NCI-H510A treated with DMSO at 0.1 percent for 48 hours (cell line): ENCODE measurements at places on chromosomes 5 and 9.

- no peak for DNase-seq
Measured at GRCh38 chr5:141513627-141514329, 24.9 kb downstream of the PCDHGC5 start.

DNA sequence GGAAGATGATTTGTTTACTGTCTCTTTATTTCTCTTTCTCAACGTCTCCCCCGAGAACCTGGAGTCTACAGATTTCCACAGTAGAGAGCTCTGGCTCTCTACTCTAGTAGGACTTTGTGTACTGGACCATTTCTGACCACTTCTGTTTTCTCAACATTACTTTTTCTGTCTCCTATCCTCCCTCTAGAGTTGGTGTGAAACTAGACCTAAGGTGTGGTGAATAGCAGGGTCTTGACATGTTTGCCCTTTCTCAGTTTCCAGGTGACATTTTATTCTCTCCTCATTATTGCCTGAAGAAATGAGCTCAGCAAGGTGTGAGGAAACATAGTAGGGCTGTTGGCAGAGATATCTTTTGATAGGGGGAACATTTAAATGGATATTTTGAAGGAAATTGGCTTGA is 62.1 kb upstream of the IL6ST start:
- DNase-seq = no peak

GRCh38 chr9:109802491-109802890 is 22.5 kb downstream of the PALM2AKAP2 start:
- DNase-seq = no peak

DNA sequence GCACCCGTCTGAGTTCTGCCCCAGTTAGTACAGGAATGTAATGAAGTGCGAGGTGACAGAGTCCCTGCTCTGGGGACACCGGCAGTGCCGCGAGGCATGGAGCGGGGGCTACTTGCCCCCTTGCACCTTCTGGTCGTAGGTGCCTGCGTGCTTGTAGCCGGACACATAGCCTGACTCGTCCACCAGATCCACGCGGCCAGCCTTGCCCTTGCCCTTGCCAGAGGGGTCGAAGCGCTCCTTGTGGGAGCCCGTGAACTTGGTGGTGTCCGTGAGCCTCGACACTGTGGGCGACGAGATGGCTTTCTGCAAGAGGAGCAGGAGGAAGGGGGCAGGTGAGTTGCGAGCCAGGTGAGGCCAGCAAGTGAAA is 28.2 kb downstream of the TPPP start:
- DNase-seq = no peak

DNA sequence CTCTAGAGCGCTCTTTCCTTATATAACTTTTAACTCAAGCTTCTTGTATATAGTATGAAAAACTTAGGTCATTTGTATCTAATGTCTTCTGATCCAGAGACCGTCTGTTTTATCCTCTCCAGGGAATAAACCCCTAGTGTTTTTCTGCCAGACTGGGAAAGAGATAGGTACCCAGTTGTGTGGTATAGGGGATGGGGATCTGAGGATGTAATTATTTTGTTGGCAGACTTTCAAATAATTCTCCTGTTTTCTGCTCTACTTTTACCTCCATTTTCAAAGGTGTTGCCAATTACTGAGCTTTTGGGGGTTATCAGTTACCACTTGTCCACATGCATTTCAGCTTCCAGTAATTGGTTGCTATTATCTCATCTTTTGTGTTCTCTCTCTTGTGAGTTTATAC is 17.9 kb downstream of the CCDC171 start:
- DNase-seq = no peak

- no peak for DNase-seq
Measured at GRCh38 chr5:54018438-54018837, 291.9 kb downstream of the ARL15 start.

DNA sequence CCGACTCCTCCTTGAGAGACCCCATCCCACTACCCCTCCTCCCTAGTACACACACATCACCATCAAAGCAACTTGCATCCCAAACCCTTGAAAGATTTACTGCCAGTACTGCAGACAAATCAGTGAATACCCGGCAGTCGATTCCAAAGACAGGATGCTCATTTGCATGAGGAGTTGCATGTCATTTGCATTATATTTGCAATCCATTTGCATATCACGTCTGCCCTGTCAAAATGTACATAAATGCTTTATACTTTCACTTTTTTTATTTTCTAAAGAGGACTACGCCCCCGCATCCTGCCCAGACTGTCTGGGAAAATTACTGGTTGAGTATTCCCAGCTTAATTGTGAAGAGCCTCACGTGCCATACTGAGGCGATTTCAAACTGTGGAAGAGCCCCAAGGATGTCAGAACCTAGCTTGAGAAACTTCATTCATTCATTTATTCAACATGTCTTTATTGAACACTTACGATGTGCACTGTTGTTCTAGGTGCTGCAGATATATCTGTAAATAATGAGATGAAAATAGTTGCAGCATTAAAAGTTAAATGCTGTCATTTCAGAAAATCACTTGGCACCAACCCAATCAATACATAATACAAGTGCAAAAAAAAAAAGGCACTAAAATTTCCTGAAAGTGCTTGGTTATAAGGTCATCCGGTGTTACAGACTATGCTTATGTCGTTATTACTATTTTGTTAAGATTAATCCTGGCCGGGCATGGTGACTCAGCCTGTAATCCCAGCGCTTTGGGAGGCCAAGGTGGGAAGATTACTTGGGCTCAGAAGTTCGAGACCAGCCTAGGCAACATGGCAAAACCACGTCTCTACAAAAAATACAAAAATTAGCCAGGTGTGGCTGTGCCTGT is 17.2 kb upstream of the SIL1 start:
- DNase-seq = no peak

DNA sequence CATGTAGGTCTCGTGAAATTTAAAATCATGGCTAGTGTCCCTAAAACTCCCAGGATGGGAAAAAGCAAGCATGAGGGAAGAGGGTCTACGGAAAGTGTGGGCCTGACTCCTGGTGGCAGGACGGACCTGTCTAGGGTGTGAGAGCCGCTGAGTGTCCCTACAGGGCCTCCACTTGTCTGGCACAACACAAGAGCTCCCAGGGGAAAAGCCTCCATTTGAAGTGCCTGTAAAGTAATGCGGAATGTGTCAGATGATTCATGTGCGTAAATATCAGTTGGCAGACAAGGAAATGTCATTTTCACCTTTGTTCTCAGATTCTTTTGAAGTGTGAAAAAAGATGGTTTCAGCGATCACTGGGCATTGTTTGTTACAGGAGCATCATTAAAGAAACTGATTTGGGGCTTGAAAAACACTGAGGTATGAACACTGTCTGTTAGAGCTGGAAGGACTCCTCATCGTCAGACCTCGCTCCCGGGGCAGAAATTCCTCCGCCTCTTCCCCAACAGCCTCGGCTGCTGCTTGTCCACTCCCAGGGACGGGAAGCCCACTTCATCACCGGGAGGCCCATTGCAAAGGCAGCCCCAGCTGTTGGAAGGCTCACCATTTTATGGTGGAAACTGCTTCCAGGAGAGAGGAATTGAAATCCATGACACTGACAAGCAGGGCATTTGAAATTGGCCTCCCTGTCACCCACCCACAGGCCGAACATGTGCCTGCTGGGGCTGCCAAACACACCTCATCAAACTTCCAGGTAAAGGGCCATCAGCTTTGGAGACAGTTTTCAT is 240.8 kb downstream of the FSTL4 start:
- no peak for DNase-seq

DNA sequence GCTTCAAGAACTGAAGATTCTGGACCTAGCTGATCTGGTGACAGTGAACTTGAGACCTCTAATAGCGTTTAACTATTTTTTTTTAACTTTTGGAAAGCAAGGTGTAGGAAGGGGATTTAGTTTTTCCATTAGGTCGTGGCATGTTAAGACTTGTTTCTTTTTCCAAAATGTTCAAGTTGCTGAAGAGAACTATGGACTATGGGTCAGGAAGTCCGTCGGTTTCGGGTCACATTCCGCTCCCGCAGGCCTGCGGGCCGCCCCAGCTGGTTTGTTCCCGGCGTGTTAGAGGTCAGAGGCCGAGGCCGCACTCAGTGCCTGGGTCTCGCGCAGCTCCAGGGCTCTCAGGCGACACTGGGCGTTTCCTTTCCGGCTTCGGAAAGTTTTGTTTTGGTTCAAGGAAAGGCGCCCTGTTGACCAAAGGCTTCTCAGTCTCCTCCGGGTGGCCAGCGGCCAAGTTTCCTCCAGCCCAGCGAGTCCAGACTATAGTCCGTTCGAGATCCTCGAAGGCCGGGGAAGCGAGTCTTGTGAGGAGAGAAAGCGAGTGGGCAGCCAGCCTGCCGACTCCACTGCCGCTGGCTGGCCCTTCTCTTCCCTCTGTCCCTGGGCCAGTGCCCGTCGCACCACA is 586 bp upstream of the FCHO2 start:
- no peak for DNase-seq
